Trophoblast cell (in vitro differentiated cells and primary cell): ENCODE measurements at places on chromosomes 7 and 10.
A peak's percentile ranks its signal among the peaks of the same experiment; 100 is the strongest.

DNA sequence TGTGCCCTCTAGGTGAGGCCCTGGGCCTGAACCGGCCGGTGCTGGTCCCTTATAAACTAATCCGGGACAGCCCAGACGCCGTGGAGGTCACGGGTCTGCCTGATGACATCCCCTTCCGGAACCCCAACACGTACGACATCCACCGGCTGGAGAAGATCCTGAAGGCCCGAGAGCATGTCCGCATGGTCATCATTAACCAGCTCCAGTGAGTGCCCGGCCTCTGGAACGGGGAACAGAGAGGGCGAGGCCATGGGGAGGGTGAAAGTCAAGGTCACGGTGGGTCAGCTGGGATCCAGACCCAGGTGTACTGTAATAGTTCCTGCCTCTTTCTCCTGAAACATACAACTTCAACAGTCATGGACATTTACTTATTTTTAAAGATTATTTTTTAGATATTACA is 66.7 kb upstream of the GTF2I start:
- peaks cover 27% of the 10 kb centered on the region for H3K36me3 ChIP-seq
- H3K4me3 ChIP-seq = no peak overlapping the region
- no peak overlapping the region for H3K27ac ChIP-seq
- no peak for DNase-seq

DNA sequence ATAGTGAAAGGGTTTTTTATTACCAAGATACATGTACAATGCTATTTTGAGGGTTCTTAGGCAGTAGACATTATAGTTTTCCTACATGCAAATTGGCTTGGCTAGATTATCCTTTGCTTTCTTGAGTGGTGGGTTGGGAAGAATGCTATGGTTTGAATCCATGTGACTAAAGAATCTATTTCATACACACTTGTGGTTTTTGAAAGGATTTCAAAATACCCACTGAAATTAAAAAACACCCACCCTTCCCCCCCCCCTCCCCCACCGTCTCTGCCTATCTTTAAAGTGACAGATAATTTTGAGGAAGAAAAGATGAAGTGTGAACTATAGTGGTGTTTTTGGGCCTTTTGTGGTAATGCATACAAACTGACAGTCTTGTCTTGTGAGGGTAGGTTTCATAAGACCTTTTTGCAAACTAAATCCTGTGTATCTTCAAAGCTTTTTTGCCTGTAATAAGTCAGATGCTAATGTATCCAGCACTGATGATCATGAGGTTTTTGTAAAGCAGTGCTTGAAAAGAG is 90.9 kb downstream of the TPST1 start:
- no peak overlapping the region for H3K4me3 ChIP-seq
- DNase-seq = no peak
- no peaks in the 10 kb centered on the region for H3K4me1 ChIP-seq
- H3K27me3 ChIP-seq = no peaks in the 10 kb centered on the region
- H3K27ac ChIP-seq = no peak overlapping the region

- no peak for DNase-seq
- H3K4me3 ChIP-seq = no peak overlapping the region
- H3K27ac ChIP-seq = no peak overlapping the region
- peaks cover 14% of the 10 kb centered on the region for H3K4me1 ChIP-seq
- no peaks in the 10 kb centered on the region for H3K36me3 ChIP-seq
Measured at GRCh38 chr10:125200396-125200795, 40.0 kb upstream of the CTBP2 start.

- peaks cover 88% of the 10 kb centered on the region for H3K27me3 ChIP-seq
- no peaks in the 10 kb centered on the region for H3K36me3 ChIP-seq
- no peak overlapping the region for H3K4me3 ChIP-seq
- DNase-seq = no peak
- no peak overlapping the region for H3K27ac ChIP-seq
Measured at GRCh38 chr7:27174874-27175625, 930 bp upstream of the HOXA10 start.

DNA sequence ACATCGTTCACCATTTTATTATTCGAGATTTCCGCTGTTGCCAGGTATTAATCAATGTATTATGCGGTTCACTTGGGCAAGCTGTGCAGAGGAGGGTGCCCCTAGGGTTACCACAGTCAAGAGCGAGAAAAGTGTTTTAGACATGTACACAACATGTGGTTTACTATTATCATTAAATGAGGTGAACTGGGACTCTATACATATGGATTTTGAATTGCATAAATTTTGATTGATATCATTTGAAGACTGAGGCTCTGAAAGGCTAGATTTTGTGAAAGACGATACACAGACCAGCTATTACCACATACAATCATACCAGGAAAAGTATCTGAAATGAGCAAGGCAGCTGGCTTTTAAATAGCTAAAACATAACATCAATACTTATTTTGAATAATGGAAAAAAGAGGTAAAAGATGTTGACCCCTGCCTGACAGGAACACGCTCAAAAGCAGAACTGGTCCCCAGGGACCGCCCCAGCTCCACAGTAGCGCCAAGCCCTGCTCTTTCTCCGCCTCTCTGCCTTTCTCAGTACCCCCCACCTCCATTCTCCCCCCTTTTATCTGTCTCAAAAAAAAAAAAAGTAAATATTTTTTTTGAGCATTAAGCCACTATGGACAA is 413.4 kb upstream of the MKI67 start:
- H3K27me3 ChIP-seq = no peaks in the 10 kb centered on the region
- no peak overlapping the region for H3K4me3 ChIP-seq
- H3K27ac ChIP-seq = peak overlapping the region; percentile 99
- DNase-seq = no peak
- H3K36me3 ChIP-seq = no peaks in the 10 kb centered on the region

GRCh38 chr7:85895835-85896234 is 709.0 kb upstream of the SEMA3D start:
- no peaks in the 10 kb centered on the region for H3K36me3 ChIP-seq
- H3K4me1 ChIP-seq = no peaks in the 10 kb centered on the region
- H3K27ac ChIP-seq = no peak overlapping the region
- DNase-seq = no peak
